ENCODE measurements at places on chromosomes 2 and 18.

- no peak for DNase-seq
Measured at GRCh38 chr2:587087-587960, 89.9 kb downstream of the TMEM18 start.

GRCh38 chr2:188969236-188969635 lies 4.9 kb upstream of the COL3A1 start:
- no peak for DNase-seq

GRCh38 chr2:68423966-68424650 lies 43.0 kb downstream of the FBXO48 start:
- no peak for DNase-seq

DNA sequence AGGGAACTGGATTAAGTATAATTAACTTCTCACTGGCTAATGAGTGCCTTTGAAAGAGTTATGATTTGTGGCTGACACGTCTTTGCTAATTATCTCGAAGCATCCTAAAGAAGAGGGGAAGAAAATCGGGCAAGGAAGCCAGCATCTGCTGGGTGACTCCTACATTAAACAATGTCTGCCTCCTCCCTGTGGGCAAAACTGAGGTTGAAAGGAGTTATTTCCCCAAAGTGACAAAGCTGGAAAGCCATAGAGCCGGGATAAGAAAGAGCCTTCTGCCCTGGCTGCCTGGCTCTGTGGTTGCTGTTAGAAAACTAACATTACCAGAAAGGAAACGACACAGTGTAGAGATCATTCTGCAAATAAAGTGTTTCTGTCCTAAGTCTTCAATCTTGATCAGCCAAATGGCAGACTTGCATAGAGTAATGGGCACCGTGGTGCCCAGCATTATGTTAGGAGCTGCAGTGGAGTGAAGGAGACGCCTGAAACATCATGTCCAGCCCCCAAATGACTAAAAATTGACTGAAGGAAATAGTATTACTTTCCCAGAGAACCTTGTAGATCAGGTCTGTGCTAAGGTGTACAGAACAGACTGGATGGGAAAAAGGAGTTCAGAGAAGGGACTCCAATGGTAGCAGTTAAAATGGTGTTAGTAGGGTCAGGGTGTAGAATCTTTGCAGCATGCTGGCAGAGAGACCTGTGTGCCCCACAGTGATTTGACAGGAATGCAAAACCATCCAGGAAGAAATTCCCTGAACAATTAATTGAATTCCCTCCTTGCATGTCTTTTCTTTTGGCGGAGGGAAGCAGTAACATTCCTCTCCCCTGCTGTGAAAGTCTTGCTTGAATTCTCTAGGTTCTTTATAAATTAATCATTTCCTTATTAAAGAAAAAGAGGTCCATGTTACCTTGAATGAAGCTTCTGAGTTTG lies 44.4 kb downstream of the ALPK2 start:
- no peak for DNase-seq

GRCh38 chr2:200307724-200308545 lies 1.4 kb downstream of the SPATS2L start:
- DNase-seq, result no peak

- DNase-seq, result no peak
Measured at GRCh38 chr2:31335921-31336585, 78.5 kb downstream of the XDH start.

DNA sequence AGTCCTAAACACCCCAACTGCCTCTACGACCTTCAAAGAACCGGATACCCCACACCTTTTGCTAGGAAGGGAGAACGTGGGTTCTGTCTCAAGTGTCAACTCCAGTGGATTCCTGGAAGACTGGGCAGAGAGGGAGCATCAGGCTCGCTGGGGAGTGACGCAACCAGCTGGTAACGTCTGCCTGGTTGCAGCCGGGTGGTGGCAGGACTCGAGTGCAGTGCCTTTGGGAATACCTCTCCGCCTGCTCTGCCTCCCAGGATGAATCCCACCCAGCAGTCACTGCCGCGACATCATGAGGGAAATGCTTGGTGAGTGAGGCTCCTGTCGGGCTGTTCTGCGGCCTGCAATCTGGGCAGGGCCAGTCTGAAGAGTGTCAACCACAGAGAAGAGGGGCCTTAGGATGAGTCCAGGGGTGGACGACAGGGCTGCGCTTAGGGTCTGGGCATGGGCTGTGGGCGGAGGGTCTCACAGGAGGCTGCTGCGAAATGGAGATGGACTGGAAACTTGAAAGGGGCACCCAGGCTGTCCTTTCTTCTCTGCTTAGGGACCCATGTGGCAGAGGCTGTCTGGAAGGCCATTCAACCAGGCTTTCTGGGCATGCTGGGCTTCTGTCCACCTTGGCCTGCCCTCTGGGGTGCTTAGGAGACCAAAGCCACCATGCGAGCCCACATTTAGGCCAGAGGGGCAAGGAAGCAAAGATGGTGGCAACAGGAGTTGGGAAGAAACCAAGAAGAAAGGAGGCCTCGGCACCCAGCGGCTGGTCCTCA lies 12.9 kb downstream of the GPR17 start:
- DNase-seq, result no peak

GRCh38 chr2:136225950-136226835 lies 108.2 kb upstream of the CXCR4 start:
- no peak for DNase-seq

GRCh38 chr2:2743164-2743571 lies 412.1 kb upstream of the MYT1L start:
- DNase-seq, result no peak

- DNase-seq, result no peak
Measured at GRCh38 chr18:74906184-74906583, 302.8 kb downstream of the PTGR3 start.

GRCh38 chr2:221429741-221430491 lies 142.2 kb downstream of the EPHA4 start:
- DNase-seq, result no peak

- DNase-seq, result no peak
Measured at GRCh38 chr2:164771897-164772296, 69.7 kb downstream of the COBLL1 start.

GRCh38 chr2:162462911-162463310 lies 119.0 kb downstream of the GCA start:
- DNase-seq, result no peak

- DNase-seq, result no peak
Measured at GRCh38 chr2:186307871-186308270, 178.2 kb upstream of the ZC3H15 start.

DNA sequence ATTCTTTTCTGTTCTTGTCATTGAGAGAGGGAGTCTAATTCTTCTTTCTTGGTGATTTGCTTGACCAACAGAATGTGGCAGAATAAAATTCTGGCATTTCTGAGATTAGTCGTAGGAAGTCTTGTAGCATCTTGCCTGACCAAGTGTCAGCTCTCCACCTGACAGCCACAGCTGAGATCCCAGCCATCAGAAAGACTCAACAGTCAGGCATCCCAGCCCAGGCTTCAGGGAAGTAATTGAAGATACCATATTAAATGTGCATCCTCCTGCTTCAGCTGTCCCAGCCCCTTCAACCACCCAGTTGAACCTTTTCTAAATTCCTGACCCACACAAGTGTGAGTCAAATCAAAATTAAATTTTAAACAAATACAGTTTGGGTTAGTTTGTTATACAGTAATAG lies 208.3 kb downstream of the PIK3C3 start:
- DNase-seq, result no peak

GRCh38 chr2:158969162-158969714 lies 798 bp downstream of the TANC1 start:
- DNase-seq, result no peak

DNA sequence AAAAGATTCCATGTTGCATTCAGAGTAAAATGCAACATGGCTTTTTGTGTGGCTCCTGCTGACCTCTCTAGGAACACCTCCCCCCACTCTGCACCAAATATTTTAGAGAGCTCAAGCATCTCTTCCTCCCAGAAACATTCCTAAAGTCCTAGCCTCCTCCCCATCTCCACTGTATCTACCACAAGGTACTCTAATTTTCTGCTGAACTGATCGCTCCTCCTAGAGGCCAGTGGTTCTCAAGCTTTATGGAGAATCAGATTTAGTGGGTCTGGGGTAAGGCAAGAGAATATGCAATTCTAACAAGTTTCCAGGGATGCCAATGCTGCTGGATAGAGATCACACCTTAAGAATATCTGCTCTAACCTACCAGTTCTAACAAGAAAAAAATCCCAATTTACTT lies 89.5 kb upstream of the HNRNPA3 start:
- no peak for DNase-seq

DNA sequence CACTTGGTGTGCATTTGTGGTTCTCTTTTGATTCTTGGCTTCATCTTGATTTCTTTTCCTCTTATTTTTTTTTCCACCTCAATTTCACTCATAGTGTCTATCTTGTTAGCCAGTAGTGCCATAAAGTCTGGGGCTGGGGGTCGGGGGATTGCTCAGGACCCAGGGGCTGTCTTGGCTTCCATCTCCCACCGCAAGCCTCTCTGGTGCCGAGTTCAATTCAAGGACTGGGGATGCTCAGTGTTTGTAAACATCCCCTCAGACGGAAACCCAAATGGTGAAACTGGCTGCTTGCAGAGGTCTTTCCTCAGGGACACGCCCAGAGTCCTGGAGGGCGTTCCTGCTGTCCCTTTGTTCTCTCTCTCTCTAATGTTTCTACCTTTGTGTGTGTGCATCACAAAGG lies 173.3 kb downstream of the TWIST2 start:
- no peak for DNase-seq

GRCh38 chr2:241035142-241035817 lies 36.9 kb downstream of the SNED1 start:
- DNase-seq, result no peak

- no peak for DNase-seq
Measured at GRCh38 chr2:54895730-54896129, 154.5 kb downstream of the RTN4 start.

- DNase-seq, result no peak
Measured at GRCh38 chr18:25950321-25950720, 140.1 kb downstream of the SS18 start.

- no peak for DNase-seq
Measured at GRCh38 chr2:39479696-39480095, 42.6 kb upstream of the MAP4K3 start.

GRCh38 chr2:86323273-86324021 lies 14.0 kb downstream of the REEP1 start:
- DNase-seq, result no peak

- no peak for DNase-seq
Measured at GRCh38 chr2:109349503-109350465, 220.8 kb downstream of the SH3RF3 start.

Measured in cortex of kidney (tissue), 1 donor.